ENCODE measurements at places on chromosomes 11 and 22.

DNA sequence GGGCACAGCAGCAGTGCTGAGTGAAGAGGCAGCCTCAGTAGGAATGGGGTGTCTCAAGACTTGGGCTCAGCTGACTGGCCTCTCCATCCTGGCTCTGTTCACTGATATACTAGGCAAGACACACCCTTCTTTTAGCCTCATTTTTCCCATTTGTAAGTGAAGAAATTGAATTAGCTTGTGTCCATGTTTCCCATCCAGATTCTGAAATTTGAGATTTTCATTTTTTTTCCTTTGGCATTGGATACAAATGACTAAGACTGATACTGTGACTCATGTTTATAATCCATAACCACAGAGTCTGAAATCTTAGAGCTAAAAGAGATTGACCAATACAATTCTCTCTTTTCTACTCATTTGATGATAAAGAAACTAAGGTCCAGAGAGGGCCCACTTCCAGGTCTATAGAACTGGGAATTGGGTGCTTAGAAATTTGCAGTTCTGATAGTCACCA lies 110.9 kb downstream of the KCNC1 start:
- no peak for DNase-seq

DNA sequence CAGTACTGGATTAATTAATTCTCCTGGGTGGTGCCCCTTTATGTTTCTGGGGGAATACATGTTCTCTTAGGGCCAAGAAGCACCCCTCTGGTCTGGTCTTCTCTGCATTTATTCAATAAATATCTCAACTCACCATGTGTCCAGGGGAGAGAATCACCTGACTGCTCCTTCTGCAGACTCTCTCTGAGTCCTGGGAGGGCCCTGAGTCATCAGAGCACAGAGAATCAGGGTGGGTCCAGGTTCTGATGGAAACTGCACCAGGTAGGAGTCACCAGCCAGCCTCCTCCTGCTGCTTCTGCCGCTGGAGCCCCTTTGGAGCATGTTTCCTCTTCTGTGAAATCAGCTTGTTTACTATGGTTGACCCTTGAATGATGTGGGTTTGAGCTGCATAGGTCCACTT lies 107.7 kb upstream of the PLET1 start:
- DNase-seq = no peak

GRCh38 chr11:129888451-129888850 lies 6.9 kb downstream of the NFRKB start:
- DNase-seq = no peak

DNA sequence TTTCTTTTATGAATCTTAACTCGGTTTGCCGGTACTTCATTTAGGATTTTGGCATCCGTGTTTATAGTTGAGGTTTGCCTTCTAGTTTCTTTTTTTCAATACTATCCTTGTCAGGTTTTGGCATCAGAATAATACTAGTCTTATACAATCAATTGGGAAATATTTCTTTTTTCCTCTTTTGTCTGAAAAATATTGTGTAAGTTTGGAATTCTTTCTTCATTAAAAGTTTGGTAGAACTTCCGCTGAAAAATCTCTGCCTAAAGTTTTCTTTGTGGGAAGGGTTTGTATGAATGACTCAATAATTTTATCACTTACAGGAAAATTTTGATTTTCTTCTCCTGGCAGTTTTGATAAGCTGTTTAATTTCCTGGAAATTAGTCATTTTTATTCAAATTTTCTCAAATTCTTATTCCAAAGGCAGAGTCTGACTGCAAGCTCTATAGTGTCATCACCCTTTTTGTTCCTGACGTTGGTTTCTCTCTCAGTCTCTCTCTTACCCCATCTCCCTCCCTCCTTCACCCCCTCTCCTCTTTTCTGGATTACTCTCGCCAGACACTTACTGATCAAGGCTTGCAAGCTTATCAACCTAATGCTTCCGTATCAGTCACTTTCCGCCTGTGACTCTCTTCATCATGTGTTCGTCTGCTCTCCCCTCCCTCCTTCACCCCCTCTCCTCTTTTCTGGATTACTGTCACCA lies 555.7 kb downstream of the TBC1D22A start:
- no peak for DNase-seq

GRCh38 chr22:16603448-16603768 lies 10.8 kb upstream of the CCT8L2 start:
- no peak for DNase-seq

DNA sequence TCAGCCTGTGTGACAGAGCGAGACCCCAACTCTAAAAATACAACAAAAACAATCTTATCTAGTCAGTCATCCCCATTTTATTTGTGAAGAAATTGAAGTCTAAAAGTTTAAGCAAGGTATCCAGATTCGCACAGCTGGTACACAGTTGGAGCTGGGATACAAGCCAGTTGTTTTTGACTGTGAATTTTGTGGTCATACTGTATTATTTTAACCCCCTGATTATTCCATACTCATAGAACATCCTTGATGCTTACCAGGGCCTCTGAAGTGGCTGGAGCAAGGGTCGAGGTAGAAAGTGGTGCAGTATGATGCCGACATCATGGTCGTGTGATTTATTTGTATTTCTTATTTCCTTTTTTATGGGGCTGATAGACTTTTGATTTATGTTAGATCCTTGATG lies 50.0 kb downstream of the BID start:
- DNase-seq = no peak

GRCh38 chr22:25762147-25762546 lies 20.2 kb downstream of the MYO18B start:
- no peak for DNase-seq

DNA sequence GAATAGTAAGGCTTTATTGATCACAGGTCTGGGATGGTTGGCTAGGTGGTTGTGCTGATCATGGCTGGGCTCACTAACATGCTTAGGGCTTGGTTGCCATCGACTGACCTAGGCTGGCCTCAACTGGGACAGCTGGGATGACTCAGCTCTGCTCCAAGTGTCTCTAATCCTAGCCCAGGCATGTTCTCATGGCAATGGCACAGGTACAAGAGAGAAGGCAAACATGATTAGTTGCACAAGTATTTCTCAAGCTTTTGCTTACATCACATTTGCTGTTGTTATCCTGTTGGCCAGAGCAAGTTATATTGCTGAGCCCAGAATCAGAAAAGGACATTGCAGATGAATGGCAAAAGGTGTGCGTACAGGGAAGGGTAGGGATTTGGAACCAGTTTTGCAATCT lies 68.5 kb upstream of the SLC35C1 start:
- no peak for DNase-seq

GRCh38 chr22:44133161-44133560 lies 47.6 kb upstream of the PARVG start:
- DNase-seq = no peak

- DNase-seq = no peak
Observed at GRCh38 chr11:24422376-24422775, 74.5 kb upstream of the LUZP2 start.

GRCh38 chr11:33877038-33877437 lies 14.8 kb downstream of the LMO2 start:
- no peak for DNase-seq

DNA sequence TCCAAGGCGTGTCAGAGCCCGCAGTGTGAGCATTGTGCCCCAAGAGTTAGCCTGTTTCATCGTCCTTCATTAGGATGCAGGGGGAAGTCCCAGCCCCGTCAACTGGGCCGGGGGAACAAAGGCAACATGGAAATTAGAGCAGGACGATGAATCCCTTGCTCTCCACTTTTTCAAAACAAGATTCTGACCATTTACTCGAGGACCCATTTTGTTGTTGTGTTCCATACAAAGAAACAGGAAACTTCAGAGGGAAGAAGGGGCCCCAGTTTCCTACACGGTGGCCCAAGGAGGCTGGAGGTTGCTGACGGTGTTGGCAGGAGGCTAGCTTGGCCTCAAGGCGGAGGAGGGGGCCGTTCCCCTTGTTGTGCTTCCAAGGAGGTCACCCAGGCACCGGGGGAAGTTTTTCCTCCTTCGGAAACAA lies 44.0 kb upstream of the SLC1A2 start:
- no peak for DNase-seq

DNA sequence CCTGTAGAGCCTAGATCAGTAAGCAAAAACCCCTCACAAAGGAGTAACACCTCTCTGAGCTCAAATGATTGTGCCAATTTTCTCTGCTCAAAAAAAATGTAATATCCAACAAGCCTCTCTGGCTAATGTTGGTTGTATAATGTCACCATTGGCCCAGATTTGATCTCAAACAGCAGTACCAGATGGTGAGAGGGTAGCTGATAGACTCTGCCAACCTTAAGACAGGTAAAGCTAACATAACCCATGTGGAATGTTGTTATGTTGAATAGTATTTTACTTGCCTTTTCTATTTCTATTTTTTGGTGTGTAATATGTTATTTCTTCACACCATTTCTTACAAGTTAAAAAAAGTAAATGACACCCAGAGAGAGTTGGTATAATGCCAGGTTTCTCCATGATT lies 166.7 kb upstream of the GUCY1A2 start:
- DNase-seq = no peak

DNA sequence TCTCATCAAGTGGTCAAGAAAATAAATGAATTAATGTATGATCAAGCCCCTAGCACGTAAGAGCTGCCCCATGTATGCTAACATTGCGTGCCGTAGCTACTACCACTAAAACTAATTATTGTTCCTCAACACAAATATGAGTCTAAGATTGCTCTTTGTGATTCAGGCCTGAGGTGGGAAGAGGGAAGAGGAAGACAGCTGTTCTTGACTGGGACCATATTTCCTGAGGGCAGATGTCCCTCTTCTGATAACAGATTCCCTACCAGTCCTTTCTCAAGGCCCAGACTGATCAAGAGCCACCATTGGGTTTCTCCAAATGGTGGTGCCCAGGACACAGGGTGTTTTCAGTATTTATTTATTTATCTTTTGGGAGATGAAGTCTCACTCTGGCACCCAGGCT lies 87.2 kb upstream of the CADM1 start:
- DNase-seq = no peak

DNA sequence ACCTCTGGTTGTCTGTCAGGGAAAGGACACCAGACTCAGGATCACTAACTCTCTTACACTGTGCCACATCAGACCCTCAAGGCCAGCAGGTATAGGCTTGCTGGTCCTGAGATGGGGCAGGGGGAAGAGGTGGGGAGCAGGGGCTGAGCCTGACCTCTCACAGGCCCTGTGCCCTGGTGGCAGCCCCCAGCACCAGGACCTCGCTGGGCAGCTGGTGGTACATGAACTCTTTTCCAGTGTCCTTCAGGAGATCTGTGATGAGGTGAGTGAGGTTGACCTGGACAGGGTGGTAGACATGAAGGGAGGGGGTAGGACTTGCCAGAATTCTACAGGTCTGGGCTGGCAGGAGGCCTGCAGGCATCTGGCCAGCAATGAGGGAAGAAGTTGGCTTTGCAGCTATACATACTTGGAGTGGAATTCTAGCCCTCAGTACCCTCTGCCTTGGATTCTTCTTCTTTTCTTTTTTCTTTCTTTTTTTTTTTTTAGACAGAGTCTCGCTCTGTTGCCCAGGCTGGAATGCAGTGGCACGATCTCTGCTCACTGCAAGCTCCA lies 1.4 kb downstream of the NUDT22 start:
- no peak for DNase-seq

DNA sequence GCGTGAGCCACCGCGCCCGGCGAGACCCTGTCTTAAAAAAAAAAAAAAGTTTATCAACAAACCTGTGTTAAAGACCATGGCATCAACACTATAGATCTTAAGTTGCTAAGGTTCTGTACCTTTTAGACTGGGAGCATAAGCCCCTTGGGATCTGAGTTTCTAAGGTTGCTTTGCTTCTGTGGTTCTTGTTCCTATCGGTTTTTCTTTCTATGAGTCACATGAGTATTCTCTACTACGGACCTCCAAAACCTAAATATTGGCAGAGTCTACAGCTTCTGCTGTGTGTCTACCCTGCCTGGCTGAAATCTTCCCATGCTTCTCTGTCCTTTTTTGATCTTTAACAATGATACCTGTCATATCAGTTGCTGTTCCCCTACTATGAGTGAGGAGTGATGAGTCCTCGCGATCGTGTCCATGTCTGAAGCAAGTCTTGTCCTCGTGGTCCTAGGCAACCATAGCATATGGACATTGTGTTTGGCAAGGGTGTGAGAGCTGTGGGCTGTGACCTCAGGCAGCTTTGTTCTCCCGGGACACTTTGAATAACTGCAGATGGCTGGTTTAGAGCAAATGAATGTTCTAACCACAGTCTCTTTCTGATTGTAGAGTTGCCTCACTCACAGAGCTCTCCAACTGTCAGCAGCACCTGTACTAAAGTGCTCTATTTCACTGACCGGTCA lies 9.0 kb upstream of the DLAT start:
- no peak for DNase-seq

GRCh38 chr22:25572708-25573171 lies 8.3 kb downstream of the GRK3 start:
- DNase-seq = no peak

- no peak for DNase-seq
Observed at GRCh38 chr22:49107561-49107960, 720.1 kb downstream of the BRD1 start.

GRCh38 chr11:86551288-86552092 lies 120.9 kb downstream of the ME3 start:
- DNase-seq = no peak

DNA sequence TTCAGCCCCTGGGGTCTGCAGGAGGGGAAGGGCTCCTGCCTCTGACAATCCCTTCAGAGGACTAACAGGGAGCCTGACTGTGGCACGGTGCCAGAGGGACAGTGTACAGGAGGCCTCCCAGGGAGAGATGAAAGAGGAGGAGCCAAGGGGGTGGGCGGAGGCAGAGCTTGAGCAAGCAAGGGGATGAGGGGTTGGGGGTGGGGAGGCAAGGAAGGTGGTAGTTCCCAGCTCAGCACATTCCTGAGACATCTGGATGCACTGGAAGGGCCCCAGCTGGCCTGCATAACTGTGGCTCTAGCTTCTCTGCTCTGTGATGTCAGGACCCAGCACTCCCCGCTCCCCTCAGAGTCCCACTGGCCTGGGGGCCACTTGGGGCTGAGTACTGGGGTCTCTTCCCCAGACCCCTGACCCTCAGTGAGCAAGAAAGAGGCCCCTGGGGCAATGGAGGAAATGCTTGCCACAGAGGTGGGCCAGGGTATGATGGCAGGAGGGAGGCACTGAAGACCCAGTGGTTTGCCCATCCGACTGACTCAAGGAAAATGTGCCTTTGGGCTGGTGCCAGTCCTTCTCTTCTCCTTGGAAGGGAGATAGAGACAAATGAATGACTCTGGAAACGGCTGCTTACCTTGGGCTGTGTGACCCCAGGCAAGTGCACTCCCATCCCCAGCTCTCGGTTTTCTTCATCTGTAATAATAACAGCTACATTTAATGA lies 13.3 kb downstream of the CREB3L1 start:
- no peak for DNase-seq

GRCh38 chr22:28983190-28983589 lies 78.4 kb downstream of the C22orf31 start:
- DNase-seq = no peak

- no peak for DNase-seq
Observed at GRCh38 chr11:2902784-2903671, 17.5 kb upstream of the CDKN1C start.

GRCh38 chr11:9708544-9708943 lies 44.7 kb downstream of the SWAP70 start:
- no peak for DNase-seq

- no peak for DNase-seq
Observed at GRCh38 chr11:74322667-74323066, 11.2 kb upstream of the P4HA3 start.

GRCh38 chr11:2777871-2778629 lies 78.3 kb upstream of the KCNQ1OT1 start:
- DNase-seq = peak; percentile 85
